ENCODE measurements at places on chromosomes 6 and 20.
A peak's percentile ranks its signal among the peaks of the same experiment; 100 is the strongest.

GRCh38 chr20:3869839-3870634 is 19.1 kb upstream of the PANK2 start:
- no peaks in the 10 kb centered on the region for H3K27me3 ChIP-seq
- H3K4me1 ChIP-seq = peaks cover 5% of the 10 kb centered on the region
- H3K36me3 ChIP-seq = peaks cover 88% of the 10 kb centered on the region
- H3K27ac ChIP-seq = no peak overlapping the region
- no peak for DNase-seq

DNA sequence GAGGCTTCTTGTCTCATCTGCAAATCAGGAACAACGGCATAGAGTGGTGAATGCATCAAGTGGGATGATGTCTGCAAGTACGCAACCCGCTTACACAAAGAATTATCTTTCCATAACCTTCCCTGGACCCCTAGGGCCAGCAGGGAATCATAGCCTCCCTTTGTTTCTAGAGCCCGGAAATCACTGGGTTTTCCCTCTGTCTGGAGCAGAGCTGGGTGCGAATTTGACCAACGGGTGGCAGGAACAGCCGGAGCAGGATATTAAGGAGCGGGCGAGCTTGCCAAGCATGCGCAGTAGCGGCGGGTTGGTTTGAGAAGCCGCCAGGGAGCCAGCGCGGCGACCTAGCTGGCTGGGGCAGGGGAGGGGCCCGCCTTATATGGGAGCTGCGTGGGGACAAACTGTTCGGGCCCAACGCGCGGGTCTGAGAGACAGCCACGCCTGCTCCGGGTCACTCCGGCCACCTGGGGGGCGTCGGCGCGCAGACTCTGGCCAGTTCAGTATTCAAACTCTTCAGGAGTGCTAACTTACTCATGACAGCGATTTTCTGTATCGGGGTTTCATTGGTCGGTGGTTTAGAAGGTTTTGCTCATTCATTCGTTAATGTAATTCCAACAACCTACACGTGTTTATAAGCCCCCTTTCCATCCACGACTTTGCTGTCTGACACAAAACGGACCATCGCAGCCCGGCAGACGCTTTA is 1.6 kb upstream of the KIF16B start:
- H3K4me1 ChIP-seq = peaks cover 18% of the 10 kb centered on the region
- H3K4me3 ChIP-seq = peak overlapping the region; percentile 89
- no peaks in the 10 kb centered on the region for H3K27me3 ChIP-seq
- peak overlapping the region; percentile 85 for H3K27ac ChIP-seq
- peak; percentile 92 for DNase-seq
- no peaks in the 10 kb centered on the region for H3K36me3 ChIP-seq

DNA sequence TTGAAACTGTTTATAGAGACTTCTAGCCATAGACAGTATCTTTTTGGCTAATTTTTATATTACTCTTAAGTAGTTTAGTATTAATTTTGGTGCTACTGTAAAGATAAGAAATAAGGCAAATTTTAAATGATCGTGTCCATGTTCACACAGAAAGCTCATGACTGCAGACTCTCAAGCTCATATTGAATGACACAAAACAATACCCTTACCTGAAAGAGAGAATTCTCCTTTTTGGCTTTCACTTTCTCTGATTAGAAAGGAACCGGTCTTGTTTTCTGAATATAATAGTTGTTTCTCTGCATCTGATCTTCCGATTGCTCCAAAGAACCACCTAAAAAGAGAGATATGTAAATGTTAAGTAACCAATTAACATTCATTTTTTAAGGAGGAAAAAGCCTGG is 57.0 kb downstream of the FRK start:
- H3K27me3 ChIP-seq = no peaks in the 10 kb centered on the region
- H3K27ac ChIP-seq = no peak overlapping the region
- DNase-seq = no peak

DNA sequence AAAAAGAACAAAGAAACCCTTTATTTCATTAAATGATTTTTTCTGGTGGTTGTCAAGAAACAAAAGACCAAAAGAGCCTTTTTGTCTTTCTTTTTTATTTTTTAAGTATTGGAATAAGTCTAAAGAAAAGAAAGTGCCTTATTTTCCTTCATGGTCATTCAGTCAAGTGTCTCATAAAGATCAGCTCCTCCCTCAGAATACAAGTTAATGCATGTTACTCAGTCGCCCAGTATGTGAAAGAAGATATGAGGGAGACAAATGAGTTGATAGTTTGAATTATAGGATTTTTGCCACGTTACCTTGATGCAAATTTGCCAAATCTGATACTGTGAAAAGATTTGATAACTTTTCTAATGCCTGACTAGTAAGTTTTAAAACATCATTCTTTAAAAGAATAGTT is 157.2 kb downstream of the QKI start:
- peaks cover 49% of the 10 kb centered on the region for H3K4me1 ChIP-seq
- peaks cover 58% of the 10 kb centered on the region for H3K36me3 ChIP-seq
- no peak for DNase-seq

GRCh38 chr6:43898358-43899131 is 128.5 kb downstream of the VEGFA start:
- H3K36me3 ChIP-seq = no peaks in the 10 kb centered on the region
- no peak for DNase-seq
- no peaks in the 10 kb centered on the region for H3K27me3 ChIP-seq
- no peak overlapping the region for H3K4me3 ChIP-seq

- H3K27ac ChIP-seq = no peak overlapping the region
- no peak for DNase-seq
- H3K27me3 ChIP-seq = peaks cover 61% of the 10 kb centered on the region
- H3K4me1 ChIP-seq = peaks cover 4% of the 10 kb centered on the region
- no peaks in the 10 kb centered on the region for H3K36me3 ChIP-seq
- peak overlapping the region; percentile 58 for H3K4me3 ChIP-seq
Observed at GRCh38 chr20:49319208-49319809, 41.5 kb upstream of the ZNFX1 start.

DNA sequence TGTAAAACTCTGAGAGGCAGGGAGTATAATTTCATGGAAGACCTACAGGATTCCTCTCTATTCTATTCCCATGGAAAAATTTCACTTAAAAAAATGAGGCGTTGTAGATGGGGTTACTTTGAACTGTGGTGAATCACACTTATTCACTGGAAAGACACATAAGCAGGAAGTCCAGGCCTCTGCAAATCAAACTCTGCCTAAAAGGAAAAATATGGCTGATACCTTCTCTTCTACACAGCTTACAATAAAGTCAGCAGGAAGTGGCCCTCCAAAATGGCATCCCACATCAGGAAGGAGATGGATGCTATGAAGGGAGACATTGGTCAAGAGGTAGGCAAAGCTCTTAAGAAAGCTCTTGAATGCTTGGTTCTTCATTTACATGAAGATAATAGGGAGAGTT is 115.9 kb downstream of the FYN start:
- no peaks in the 10 kb centered on the region for H3K27me3 ChIP-seq
- no peak for DNase-seq
- H3K4me3 ChIP-seq = no peak overlapping the region
- no peak overlapping the region for H3K27ac ChIP-seq

DNA sequence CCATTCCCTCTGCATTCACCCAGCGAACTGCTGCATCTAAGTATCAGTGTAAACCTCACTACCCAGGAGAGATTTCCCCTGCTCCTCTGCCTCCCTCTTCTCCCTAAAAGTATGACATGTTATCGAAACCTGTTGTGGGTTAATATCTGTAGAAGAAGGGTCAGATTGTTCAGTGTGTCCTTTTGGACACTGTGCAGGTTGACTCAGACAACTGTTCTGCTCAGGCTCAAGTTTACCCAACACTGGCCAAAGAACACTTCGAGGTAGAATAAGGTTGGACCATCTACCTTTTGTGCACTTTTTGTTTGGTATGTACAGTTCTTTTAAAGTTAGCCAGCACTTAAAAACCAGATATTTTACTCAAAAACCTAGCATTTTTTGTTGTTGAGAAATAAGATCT is 4.6 kb downstream of the NT5DC1 start:
- H3K36me3 ChIP-seq = peaks cover 2% of the 10 kb centered on the region
- no peaks in the 10 kb centered on the region for H3K27me3 ChIP-seq

- no peaks in the 10 kb centered on the region for H3K27me3 ChIP-seq
- no peak overlapping the region for H3K4me3 ChIP-seq
- H3K4me1 ChIP-seq = no peaks in the 10 kb centered on the region
- no peak overlapping the region for H3K27ac ChIP-seq
Observed at GRCh38 chr6:130557481-130558112, 191.8 kb downstream of the TMEM200A start.

- H3K36me3 ChIP-seq = no peaks in the 10 kb centered on the region
- H3K27me3 ChIP-seq = no peaks in the 10 kb centered on the region
- H3K4me1 ChIP-seq = no peaks in the 10 kb centered on the region
- no peak overlapping the region for H3K27ac ChIP-seq
- no peak for DNase-seq
Observed at GRCh38 chr6:39137245-39137644, 22.3 kb upstream of the SAYSD1 start.

DNA sequence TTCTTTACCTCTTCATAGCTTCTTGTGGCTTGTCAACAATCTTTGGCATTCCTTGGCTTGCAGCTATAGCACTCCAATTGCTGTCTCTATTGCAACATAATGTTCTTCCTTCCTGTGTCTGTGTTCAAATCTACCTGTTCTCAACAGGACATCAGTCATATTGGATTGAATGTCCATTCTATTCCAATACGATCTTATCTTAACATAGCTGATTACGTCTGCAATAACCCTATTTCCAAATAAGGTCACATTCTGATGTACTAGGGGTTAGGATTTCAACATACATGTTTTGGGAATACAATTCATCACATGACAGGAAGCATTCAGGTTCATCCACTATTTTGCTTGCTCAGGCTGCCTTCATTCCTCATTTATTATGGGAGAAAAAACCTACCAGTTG is 684.4 kb upstream of the CITED2 start:
- H3K27me3 ChIP-seq = no peaks in the 10 kb centered on the region
- H3K4me3 ChIP-seq = no peak overlapping the region
- H3K36me3 ChIP-seq = no peaks in the 10 kb centered on the region
- H3K27ac ChIP-seq = no peak overlapping the region
- DNase-seq = no peak

- no peaks in the 10 kb centered on the region for H3K36me3 ChIP-seq
- no peaks in the 10 kb centered on the region for H3K27me3 ChIP-seq
- H3K27ac ChIP-seq = no peak overlapping the region
- H3K4me1 ChIP-seq = peaks cover 7% of the 10 kb centered on the region
- H3K4me3 ChIP-seq = no peak overlapping the region
- no peak for DNase-seq
Observed at GRCh38 chr6:135883045-135883444, 31.5 kb downstream of the PDE7B start.

GRCh38 chr6:152348116-152348515 is 289.0 kb downstream of the SYNE1 start:
- DNase-seq = no peak
- H3K4me1 ChIP-seq = peaks cover 26% of the 10 kb centered on the region
- H3K27me3 ChIP-seq = no peaks in the 10 kb centered on the region
- H3K36me3 ChIP-seq = peaks cover 3% of the 10 kb centered on the region
- no peak overlapping the region for H3K4me3 ChIP-seq

DNA sequence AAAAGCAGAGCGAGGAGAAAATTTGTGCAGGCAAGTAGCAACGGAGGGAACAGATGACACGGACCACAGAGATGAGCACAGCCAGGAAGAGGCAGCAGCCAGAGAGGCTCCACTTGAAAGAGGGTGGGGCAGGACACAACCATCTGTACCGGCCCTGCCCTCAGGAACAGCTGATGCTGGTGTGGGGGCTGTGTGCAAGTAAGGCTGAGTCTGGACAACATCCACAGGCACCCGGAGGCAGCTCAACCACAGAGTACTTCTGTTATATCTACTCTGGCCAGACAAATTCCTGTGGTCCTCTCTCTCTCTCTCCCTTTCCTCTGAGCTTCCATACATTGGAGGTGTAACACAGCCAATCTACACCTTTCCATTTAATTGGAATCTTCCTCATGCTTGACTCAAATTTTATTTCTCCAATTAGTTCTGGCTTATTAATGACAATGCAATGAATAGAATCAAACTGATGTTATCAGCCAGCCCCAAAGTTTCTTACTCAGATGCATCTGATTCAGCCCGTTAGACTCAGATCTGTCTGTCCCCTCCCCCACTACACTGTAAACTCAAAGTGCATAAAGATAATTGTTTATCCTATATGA is 24.9 kb downstream of the KIF13A start:
- H3K27me3 ChIP-seq = no peaks in the 10 kb centered on the region
- H3K27ac ChIP-seq = peak overlapping the region; percentile 68
- peak; percentile 66 for DNase-seq
- no peaks in the 10 kb centered on the region for H3K36me3 ChIP-seq
- no peak overlapping the region for H3K4me3 ChIP-seq
- H3K4me1 ChIP-seq = peaks cover 90% of the 10 kb centered on the region

DNA sequence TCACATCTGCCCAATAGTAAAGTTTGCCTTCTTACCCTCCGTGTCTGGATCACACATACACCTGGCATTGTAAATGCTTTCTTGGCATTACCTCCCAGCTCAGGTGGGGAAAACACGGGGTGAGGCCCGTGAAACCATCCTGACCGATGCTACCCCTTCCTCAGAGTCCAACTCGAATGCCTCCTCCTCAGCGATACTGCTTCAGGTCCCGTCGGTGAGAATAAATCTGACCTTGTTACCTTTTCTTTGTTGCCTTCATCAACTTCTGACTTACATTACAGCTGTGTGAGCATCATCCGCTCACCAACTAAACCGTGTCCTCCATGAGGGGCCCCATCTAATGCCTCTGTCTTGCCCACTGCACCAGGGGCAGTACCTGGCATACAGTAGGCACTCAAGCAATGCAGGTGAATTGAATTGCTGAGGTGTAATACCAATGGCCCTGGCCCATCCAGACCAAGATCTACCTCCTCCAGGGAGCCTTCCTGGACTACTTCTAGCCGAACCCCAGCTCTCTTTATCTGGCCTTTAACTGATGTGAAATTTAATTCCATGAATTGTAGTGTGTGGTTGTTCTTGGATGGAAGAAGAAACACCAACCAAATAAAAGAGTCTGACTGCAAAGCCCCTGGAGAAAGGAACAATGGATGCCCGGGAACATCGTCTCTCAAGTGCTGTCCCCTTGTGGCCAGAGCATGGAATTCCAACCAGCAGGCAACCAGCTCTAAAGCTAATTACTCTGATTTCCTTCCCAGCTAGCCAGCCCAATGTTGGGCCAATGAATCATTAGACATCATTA is 141.5 kb downstream of the ANKRD60 start:
- DNase-seq = no peak
- no peak overlapping the region for H3K4me3 ChIP-seq
- no peaks in the 10 kb centered on the region for H3K27me3 ChIP-seq
- H3K27ac ChIP-seq = no peak overlapping the region

GRCh38 chr6:75525682-75526081 is 32.1 kb upstream of the FILIP1 start:
- H3K4me3 ChIP-seq = no peak overlapping the region
- no peak for DNase-seq
- H3K4me1 ChIP-seq = no peaks in the 10 kb centered on the region
- no peaks in the 10 kb centered on the region for H3K36me3 ChIP-seq

GRCh38 chr6:80638213-80639055 is 532.0 kb downstream of the BCKDHB start:
- H3K27me3 ChIP-seq = no peaks in the 10 kb centered on the region
- DNase-seq = no peak
- H3K36me3 ChIP-seq = no peaks in the 10 kb centered on the region
- H3K4me1 ChIP-seq = no peaks in the 10 kb centered on the region
